IPS-NIHi11 (cell line): ENCODE measurements at places on chromosomes 6 and 20.

- DNase-seq: no peak
These were observed 35.2 kb upstream of the CDH22 start for GRCh38 chr20:46343348-46343974.

- DNase-seq: peak; percentile 18
These were observed 705.3 kb downstream of the KIF16B start for GRCh38 chr20:15867899-15868298.

GRCh38 chr20:59428441-59429205 lies 128.2 kb downstream of the EDN3 start:
- no peak for DNase-seq

DNA sequence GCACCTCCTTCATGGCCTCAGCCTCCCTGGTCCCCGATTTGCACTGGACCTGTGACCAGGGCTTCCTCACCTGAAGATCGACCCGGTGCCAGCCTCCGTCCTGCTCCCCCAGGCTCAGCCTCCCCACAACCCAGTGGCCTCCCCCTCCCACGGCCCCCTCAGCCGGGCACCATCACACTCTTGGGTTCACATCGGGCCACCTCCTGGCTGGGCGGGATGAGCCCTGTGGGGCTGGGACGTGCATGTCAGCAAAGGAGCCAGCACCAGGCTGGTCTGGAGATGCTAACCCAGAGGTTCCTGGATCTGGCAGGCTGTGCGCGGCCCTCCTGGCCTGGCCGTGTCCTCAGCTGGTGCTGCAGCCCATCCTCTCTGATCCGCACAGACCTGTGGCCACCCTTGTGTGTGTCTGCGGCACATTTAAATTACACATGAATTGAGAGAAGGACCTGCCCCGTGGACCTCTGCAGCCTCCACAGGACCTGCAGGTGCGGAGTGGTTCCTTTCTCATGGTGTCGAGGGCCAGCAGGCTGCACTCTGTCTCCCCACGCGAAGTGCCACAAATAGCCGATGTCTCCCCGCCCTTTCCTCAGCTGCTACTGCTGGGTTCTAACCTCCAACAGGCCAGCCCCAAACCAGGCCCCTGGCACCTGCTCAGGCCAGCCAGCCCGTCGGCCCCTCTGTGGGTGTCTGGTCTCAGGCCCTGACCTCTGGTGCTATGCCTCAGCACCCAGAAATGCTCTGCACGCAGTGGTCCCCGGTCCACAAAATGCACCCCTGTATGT lies 237.5 kb downstream of the ERMARD start:
- no peak for DNase-seq

DNA sequence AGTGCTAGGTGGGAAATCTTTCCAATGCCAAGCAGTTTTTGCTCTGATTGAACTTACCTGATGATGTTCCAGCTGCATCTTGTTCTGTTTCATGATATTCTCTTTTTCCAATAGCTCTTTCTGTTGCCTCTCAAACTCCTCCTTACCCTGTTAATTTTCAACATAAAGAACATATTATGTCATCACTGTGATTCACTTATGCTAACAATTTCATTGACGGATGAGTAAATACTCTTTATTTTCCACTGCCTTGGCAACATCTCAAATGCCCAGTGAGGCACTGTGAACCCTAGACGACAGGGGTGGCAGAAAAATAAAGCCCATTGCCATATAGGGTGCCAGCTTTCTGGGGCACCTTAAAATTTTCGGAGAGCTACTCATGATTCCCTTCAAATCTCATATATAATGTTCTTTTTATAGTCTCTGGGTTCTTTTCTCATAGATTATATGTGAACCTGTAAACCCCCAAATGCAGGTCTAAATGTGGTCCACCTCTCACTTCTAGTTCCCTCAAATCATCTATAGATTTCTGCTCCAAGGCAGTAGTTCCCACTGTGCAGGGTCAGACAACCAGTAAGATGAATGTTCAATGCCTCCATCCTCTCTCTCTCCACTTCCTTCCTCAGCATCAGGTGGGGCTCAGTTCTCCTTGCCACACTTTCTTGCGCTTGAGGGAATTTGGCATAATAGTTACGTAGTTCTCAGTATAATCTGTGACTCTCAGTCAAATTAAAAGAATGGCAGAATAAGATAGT lies 44.1 kb downstream of the NEDD9 start:
- DNase-seq: no peak

GRCh38 chr6:151962246-151962846 lies 154.9 kb downstream of the ESR1 start:
- DNase-seq: no peak

DNA sequence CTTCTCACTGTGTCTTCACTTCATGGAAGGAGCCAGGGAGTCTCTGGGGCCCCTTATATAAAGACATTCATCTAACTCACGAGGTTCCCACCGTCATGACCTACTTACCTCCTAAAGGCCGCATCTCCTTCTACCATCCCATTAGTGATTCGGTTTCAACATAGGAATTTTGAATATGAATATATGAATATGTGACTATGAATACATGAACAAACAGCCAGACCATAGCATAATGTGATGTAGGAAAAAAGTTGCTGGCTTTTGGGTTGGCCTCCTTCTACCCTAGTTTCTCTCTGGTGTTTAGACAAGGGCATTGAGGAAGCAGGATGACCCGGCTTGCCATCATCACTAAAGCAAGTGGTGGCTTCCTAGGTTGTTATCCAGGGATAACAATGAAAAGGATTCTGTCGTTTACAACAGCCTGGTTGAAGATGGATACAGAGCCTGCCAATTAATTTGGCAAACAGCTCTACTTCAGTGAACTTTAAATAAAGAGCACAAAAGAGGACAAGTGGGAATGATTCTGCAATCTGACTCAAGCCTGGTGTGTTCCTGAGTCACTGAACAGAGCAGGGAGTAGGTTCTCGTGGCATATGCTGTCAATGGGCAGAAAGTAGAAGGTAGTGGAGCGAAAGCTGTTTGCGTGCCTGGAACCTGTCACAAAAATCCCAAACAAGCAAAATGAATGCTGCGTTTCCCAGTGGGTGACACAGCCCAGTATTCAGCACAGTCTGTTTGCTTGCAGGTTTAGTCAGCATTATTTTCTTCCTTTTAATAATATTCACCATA lies 44.0 kb upstream of the DOK5 start:
- DNase-seq: no peak

DNA sequence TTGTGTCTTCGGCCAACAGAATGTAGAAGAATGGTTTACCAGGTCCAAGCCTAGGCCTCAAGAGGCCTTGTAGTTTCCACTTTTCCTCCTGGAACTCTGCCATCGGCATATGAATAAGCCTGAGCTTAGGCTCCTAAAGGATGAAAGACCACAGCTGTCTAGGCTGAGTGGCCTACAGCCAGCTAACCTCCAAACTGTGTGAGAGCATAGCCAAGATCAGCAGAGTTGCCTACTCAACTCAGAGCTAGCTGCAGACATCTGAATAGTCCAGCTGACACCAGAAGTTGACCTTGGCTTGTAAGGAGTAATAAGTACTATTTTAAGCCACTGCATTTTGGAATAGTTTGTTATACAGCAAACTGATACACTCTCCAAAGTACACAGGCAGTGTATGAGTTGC lies 52.6 kb upstream of the SMIM29 start:
- DNase-seq: no peak
